ENCODE measurements at places on chromosomes 4 and X.

DNA sequence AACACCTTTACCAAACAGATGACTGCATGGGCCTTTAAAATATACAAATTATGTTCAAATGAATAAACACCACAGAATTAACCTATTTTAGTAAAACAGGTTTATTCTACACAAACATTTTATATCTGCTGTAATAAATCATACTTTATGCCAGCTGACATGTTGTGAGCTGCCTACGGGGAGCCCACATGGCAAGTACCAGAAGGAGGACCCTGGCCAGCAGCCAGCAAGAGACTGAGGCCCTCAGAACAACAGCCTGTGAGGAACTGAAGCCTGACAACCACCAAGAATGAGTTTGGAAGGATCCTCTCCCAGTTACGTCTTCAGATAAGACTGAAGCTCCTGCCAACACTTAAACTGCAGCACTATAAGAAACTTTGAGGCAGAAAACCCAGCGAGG, 377.0 kb downstream of the PDGFC start:
- DNase-seq = no peak

- DNase-seq = no peak
Observed at GRCh38 chrX:149845385-149845784, 35.6 kb upstream of the MAGEA8 start.

- no peak for DNase-seq
Observed at GRCh38 chr4:38119668-38120385, 159.6 kb downstream of the PTTG2 start.

DNA sequence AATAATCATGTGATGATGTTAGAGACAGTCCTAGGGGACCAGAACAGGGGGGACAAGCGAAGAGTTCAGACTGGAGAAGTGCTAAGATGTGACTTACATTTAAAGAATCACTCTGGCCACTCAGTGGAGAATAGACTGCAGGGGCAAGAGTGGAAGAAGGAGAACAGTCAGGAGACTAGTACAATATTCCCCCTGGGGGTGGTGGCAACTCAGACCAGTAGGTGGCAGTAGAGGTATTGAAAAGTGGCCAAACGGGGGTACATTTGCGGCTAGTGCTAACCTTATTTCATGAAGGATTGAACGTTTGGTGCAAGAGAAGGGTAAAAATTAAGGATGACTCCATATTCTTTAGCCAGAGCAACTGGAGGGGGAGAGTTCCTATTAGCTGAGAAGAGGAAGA, 2.7 kb upstream of the BMX start:
- DNase-seq = no peak

DNA sequence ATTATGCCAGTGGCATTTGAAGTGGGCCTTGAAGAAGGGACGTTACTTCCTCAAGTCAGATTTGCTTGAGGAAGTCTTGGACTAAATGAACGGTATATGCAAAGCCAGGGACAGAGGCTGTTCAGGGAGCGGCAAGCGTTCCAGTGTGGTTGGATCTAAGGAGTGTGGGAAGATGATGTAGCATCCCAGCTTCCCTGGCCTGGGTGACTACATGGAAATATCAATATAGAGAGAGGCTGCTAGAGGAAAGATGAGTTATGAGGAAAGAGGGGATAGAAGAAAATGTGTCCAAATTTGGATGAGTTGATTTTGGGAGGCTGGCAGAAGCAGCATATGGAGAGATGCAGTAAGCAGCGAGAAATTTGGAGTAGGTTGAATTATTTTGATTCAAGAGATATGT, 432.5 kb upstream of the TENM3 start:
- DNase-seq = no peak

DNA sequence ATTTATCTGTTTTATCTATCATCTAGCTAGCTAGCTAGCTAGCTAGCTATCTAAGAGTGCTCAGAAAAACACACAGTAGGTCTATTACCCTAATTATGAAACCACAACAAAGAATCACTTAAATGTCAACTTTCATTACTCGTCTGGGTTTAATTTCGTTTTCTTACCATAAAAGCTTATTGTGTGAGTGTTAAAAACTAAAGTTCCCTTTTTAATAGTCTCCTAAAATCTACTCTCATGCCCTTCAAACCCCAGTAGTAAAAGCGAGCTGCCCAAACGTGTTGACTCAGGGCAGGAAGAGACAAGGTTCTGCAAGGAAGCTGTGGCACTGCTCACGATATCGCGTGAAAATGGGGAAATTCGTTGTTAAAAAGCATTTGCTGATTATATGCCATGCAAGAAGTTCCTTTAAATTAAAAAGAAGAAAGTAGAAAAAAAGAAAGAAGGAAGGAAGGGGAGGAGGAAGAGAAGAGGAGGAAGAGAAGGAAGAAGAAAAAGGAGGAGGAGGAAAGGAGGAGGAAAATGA, 595 bp downstream of the MBNL3 start:
- DNase-seq = no peak

- no peak for DNase-seq
Observed at GRCh38 chrX:134544135-134544512, 84.2 kb downstream of the HPRT1 start.

DNA sequence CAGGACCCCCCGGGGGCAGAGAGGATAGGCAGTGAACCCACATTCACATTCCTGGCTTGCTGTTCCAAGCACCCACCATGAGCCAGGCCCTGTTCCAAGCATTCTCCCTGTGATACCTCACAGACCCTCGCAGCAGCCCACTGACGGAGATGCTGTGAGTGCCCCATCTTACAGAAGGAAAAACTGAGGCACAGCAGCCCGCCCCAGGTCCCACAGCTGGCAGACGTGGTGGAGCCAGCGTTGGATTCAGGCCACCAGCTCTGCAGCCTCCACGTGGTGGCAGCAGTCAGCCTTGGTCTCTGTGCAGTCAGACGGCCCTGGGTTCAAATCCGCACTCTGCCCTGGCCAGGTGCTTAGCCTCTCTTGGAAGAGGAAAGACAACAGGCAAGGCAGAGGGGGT, 16.8 kb downstream of the MAN2B2 start:
- no peak for DNase-seq

GRCh38 chr4:13413729-13414437, 70.3 kb downstream of the RAB28 start:
- no peak for DNase-seq

DNA sequence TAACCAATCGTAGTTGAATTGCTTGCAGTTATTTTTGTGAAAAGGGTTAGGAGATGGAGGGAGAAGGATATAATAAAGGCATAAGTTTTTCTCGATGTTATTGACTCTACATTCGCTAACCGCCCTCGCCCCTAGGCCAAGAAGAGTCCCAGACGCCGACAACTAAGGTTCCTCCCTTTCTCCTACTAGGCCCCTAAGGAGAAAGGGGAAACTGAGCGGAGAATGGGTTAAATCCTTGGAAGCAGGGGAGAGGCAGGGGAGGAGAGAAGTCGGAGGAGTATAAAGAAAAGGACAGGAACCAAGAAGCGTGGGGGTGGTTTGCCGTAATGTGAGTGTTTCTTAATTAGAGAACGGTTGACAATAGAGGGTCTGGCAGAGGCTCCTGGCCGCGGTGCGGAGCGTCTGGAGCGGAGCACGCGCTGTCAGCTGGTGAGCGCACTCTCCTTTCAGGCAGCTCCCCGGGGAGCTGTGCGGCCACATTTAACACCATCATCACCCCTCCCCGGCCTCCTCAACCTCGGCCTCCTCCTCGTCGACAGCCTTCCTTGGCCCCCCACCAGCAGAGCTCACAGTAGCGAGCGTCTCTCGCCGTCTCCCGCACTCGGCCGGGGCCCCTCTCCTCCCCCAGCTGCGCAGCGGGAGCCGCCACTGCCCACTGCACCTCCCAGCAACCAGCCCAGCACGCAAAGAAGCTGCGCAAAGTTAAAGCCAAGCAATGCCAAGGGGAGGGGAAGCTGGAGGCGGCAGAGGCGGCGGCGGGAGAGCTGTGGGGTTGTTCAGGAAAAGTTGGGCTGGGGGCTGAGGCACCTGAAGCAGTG, 5.9 kb downstream of the ATOH1 start:
- no peak for DNase-seq

GRCh38 chrX:10120828-10121227, 35.9 kb upstream of the CLCN4 start:
- no peak for DNase-seq

DNA sequence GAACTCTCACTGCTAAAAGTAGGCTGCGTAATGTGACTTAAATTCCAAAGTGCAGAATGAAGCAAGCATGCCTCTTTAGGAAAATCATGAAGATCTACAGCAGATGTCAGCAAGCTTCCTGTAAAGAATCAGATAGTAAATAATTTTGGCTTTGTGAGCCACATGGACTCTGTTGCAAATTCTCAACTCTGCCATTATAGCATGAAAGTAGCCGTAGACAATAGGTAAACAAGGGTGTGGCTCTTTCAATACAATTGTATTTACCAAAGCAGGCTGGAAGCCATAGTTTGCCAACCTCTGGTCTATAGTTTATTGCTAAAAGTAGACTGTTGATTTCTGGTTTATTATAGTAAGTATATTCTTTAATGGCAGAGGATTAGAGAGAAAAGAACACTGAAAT, 80.3 kb upstream of the FAM9B start:
- DNase-seq = no peak

- DNase-seq = peak; percentile 4
Observed at GRCh38 chr4:65538571-65538970, 131.7 kb downstream of the EPHA5 start.

DNA sequence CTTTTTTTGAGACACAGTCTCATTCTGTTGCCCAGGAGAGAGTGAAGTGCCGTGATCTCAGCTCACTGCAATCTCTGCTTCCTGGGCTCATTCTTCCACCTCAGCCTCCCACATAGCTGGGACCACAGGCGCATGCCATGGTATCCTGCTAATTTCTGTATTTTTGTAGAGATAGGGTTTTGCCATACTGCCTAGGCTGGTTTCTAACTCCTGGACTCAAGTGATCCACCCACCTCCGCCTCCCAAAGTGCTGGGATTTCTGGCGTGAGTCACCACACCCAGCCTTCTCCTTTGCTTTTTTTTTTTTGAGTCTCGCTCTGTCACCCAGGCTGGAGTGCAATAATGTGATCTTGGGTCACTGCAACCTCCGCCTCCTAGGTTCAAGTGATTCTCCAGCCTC, 94.1 kb downstream of the PDS5A start:
- DNase-seq = no peak

DNA sequence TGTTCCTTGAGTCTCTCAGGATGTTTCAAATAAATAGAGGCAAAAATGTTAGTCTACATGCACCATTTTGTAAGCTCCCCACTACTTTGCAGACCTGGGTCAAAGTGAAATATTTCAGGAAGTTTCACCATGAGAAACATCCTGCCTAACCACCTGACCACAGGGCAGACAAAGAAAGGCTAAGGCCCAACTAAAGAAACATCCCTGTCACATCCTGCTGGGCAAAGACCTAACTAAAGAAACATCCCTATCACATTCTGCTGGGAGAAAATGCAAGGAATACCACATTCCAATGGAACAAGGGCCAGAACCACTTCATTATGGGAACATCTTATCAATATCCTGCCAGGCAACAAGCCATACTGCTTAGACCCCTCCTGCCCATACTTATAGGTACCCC, 1303.4 kb downstream of the TECRL start:
- DNase-seq = no peak

DNA sequence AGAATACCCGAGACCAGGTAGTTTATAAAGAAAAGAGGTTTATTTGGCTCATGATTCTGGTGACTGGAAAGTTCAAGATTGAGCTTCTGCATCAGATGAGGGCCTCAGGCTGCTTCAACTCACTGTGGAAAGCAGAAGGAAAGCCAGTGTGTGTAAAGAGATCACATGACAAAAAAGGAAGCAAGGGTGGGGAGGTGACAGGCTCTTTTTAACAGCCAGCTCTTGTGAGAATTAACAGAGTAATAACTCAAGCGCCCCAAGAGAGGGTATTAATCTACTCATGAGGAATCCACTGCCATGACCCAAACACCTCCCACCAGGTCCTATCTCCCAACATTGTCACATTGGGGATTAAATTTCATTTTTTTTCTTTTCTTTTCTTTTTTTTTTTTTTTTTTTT, 6.3 kb upstream of the YIPF6 start:
- DNase-seq = no peak

DNA sequence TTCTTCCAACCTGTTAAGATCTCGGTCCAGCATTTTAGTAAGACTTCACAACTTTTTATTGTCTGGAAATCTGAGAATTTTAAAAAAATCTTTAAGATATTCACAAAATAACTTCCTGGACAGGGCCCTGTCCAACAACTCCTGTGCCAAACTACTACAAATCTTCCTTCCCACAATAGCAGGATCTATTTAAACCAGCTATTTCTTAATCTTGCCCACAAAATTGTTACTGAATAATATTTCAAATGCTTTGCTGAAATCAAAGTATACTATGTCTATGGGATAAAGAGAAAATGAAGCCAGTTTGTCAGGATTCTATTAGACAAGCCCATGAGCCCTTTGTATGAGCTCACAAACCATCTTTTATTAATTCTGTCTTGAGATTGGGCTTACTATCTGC, 104.1 kb upstream of the DDIT4L start:
- no peak for DNase-seq

DNA sequence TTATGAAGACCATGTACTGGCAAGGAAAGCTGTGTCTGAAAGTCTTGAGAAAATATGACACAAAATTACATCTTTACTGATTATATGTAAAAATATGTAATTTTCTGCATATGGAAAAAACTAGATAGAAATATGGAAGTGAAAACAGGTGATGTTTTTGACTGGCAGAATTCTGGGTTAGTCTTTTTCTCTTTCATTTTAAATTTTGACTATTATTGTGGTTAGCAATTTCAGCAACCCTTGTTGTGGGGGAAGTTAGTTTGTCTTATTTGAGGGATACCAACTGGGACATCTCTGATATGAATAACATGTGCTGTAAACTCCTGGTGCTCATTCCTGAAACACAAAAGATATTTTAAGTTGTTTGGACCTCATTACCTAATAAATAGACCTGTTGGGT, 49.9 kb upstream of the CPEB2 start:
- no peak for DNase-seq

DNA sequence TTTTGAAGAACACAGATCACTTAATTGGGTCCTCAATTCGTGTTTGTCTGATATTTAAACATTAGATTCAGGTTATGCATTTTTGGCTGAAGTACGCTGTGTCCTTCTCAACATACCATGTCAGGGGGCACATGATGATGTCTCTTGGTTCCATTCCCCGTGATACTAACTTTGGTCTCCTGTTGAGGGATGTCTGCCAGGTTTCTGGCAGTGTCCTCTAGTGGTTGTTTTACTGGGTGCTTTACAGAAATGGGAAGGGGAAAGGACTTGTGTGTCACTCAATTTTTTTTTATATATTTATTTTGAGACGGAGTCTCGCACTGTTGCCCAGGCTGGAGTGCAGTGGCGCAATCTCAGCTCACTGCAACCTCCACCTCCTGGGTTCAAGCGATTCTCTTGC, 58.2 kb downstream of the WWC2 start:
- DNase-seq = no peak

DNA sequence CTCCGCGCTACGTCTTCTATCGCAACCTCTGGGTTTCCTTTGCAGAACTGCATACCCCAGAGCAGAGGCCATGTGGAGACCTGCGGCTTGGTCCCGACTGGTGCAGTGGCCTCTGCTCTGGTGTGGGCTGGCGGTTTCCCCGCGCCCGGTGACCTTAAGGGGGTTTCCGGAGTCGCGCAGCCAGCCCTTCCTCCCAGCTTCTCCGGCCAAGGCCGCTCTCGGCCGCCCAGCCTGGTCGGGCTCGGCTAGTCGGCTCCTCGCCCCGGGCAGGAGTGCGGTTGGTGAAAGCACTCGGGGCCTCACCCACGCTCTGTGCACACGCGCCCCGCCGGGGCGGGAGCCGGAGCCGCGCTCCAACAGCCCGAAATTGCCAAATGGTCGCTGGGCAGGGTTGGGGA, 84.9 kb downstream of the BCOR start:
- DNase-seq = no peak
